Endothelial cell (in vitro differentiated cells): ENCODE measurements at places on chromosomes 11 and 22. TPM values are rescaled to one million over a fixed set of nuclear protein-coding genes. Genes with fewer than 3 reads are reported as not detected.
A peak's percentile ranks its signal among the peaks of the same experiment; 100 is the strongest.

Gene KRTAP5-1
- not detected for total RNA-seq

Gene OR52E8
- total RNA-seq, result not detected

- DNase-seq, result no peak
These were observed 490.1 kb downstream of the OPCML start for GRCh38 chr11:133041928-133042882.

DNA sequence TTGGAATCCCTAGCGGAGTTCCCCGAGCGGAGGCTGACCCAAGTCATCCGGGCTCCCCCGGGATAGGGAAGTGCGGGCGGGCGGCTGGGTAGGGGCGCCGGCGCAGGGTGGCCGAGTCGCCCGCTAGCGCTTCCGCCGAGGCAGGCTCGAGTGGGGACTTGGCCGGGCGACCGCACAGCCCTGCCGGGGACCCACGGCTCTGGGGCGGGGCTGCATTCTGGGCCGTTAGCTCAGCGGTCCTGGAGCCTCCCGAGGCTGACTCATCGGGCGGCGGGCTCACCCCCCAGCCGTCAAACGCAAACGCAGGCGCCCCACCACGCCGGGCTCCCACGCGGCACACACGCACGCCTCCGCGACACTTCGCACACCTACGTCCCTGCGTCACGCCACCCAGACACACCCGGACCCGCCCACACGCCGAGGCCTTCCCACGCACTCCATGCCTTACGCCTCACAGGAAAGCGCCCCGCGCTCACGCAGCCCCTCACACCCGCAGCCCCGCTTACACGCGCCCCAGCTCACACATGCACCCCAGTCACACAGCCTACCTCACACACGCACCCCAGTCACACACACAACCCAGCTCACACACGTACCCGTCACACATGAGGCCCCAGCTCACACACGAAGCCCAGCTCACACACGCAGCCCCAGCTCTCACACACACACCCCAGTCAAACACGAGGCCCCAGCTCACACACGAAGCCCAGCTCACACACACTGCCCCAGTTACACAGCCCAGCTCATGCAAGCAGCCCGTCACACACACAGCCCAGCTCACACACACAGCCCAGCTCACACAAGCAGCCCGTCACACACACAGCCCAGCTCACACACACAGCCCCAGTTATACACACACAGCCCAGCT lies 1.2 kb downstream of the PHLDB1 start:
- DNase-seq, result no peak

DNA sequence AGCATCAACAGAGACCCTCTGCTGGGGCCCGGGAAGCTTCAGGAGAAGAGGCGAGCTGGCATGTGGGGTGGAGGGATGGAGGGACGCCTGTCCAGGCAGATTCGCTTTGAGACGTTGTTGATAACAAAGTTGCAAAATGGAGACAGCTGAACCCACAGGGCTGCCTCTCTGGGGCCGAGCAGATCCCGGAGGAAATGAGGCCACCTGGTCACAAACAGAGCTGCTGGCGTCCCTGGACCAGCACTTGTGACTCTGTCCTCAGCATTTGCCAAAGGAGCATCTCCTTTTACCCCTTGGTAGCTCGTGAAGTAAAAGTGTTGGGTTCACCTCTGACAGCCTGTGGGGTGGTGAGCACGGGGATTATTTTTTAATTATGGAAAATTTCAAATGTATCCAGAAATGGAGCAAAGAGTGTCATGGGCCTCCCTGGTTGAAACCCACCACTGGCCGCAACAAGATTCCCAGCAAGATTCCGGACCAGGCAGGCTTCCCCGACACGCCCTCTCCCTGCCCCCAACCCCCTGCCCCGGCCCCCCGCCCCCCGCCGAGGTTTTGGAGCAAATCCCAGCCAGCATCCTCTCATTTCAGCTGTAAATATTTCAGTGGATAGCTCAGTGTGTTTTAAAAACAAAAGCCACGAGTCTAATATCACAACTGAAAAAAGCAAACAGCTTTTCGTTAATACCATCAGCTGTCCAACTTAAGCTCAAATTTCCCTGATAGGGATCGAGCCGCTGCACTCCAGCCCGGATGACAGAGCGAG lies 20.3 kb downstream of the GRAMD4 start:
- no peak for DNase-seq

DNA sequence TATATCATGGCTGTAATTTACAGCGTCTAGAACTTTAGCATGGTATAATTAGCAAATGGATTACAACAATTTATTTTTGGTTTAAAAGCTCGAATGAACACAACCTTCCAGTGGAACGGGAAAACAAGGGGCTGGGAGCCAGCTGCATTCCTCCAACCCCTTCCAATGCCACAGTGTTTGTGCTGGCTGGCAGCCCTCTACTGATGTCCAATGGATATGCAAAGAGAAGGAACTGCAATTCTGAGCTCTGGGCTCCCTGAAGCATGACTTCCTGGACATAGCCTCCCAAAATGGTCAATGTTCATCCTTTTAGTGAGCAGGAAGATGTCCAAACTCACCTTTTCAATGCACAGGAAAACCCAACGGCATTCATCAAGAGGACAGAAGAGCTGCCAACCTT lies 288.3 kb downstream of the TENM4 start:
- no peak for DNase-seq

- DNase-seq, result no peak
These were observed 558.7 kb downstream of the INSC start for GRCh38 chr11:15673408-15673831.

DNA sequence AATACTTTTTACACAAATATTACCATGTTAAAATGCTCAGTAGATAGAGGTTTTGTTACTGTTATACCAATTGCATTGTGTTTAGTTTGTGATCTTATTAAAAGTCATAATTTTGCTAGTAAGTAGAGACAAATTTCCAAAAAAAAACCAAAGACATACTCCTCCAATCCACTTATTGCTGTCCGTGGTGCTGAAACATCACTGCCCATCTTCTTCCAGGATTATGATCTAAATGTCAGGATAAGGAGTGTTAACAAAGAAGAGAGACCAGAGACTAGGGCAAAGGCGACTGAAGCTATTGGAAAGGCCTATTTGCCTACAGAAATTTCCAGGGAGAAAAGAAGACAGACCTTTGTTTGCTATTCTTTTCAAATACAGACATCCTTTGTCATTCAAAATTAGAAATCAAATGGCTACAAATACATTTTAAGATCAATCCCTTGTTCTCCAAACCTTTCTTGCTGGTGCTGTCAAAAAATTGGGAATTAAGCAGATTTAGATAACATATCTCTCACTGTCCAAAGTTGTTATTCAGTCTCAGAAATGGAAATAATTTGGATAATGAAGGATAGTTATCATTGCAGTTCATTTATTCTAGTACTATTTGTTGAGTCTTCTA lies 199.7 kb downstream of the C11orf91 start:
- DNase-seq, result peak; percentile 49

DNA sequence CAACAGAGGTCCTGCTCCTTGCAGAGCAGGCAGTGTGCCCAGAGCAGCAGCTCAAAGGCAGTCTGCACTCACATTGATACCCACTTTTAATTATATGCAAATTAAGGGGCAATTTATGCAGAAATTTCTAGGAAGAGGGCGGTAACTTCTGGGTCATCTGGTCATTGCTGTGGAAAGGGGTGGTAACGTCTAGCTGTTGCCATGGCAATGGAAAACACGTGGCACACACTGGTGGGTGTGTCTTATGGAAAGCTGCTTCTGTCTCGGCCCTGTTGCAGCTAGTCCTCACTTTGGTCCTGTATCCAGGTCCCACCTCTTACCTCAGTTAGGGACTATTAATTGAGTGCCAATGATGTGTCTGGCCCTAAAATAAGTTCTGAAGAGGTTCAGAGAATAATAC lies 36.8 kb downstream of the BARX2 start:
- DNase-seq, result no peak
